ENCODE measurements at places on chromosomes 12 and 14.

GRCh38 chr12:21662122-21662792, 4.6 kb upstream of the LDHB start:
- DNase-seq, result no peak

DNA sequence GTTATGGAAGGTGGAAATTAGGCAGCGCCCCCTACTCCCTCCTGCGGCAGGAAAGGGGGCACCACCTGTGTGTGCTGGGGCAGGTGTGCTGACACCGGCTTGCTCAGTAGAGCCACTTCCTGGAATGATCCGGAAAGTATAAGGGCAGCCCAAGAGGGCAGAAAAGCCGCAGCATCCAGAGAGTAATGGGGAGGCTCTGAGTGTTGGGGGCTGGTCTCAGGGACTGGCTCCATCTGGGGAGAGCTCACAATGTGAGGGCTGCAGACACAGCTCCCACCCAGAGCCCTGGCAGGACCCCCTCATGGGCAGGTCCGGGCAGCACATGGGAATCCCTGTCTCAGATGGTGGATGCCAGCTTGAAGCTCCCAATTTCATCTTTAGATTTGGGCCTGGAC, 187.6 kb upstream of the C14orf180 start:
- no peak for DNase-seq

DNA sequence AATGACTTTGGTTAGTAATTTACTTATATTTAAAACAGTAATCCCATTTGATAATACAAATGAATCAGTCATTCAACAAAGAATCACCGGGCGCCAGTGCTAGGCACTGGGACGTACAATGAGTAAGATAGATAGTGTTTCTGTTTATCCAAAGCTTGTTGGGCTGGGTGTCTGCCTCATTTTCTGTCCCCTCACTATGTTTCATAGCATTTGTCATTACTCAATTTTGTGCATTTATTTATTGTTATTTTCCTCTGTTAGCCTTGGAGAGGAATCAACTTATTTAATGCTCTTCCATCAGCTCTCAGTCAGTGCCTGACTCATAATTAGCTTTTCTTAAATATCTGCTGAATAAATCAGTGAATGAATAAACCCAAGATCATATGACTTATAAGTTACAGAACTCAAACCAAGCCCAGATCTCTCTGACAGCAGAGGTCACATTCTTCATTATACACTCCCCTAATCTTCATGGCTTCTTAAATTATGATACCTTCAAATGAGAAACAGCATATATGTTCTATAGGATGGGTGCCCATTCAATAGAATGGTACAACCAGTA, 86.2 kb downstream of the TSPAN8 start:
- no peak for DNase-seq

GRCh38 chr14:62001963-62002362, 239.7 kb downstream of the SNAPC1 start:
- DNase-seq, result no peak

DNA sequence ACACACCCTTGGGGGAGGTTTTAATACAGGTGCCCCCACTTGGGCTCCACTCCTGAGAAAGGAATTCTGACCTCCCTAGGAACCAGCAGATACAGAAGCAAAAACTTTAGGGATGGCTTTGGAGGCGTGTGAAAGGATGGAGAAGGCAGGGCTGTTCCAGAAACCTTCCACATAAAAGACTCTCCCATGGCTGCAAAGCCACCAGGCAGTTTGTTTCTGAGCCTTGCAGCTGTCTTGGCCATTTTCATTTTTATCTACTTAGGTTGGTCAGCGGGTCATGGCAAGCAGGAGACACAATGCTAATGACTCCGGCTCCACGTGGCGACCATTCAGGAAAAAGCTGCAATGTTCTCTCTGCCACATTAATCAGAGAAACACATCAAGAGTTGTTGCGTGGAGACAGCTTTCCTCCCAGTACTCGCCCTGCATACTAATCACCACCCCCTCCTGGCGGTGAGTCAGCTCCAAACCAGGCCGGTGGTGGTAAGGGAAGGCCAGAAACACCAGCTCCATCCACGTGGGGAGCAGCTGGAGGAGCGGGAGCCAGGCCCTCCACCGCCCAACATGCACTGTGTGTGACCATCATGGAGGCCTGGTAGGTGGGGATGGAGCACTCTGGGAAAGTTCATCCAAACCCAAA, 30.9 kb upstream of the IRF2BPL start:
- DNase-seq, result no peak

DNA sequence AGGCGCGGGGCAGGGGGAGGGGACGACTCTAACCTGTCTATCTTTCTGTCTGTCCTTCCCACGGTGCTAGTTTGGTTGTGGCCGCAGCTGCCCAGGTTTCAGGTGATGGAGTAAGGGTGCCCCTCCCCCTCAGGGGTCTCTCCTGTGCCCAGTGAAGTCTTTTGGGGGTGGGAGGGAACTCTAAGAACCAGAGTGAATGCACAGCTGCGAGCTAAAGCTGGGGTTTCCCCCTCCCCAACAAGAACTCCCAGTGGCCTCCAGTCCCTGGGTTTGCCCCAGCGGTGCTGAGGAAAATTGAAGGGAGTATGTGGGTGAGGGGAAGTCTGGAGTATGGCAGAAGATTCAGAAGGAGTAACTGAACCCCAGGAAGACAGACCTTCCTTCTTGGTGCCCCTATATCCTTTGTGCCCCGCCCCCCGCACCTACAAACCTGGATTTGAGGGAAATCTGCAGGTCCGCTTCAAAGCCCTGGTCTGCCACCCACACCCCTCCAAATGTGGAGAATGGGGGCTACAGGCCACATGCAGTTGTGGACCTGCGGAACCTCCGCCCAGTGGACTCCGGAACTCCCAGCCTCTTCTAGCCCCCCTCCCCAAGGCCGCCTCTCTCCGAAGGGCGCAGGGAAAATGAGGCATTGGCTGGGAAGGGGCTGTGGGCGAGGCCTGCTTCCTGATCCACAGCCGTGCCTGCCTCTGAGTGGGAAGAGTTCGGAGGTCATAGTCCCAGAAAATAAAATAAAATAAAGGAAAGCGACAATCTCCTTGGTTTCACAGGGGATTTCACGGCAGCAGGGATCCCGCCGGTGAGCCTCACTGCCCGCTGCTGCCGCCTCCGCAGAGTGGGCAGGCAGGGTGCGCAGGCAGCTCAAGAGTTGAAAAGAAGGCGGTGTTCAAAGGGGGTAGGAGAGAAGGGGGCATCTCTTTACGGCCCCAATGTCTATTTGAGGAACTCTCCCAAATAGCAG, 3.4 kb upstream of the HOXC9 start:
- DNase-seq, result no peak

GRCh38 chr12:132161796-132162507, 17.7 kb downstream of the NOC4L start:
- no peak for DNase-seq

DNA sequence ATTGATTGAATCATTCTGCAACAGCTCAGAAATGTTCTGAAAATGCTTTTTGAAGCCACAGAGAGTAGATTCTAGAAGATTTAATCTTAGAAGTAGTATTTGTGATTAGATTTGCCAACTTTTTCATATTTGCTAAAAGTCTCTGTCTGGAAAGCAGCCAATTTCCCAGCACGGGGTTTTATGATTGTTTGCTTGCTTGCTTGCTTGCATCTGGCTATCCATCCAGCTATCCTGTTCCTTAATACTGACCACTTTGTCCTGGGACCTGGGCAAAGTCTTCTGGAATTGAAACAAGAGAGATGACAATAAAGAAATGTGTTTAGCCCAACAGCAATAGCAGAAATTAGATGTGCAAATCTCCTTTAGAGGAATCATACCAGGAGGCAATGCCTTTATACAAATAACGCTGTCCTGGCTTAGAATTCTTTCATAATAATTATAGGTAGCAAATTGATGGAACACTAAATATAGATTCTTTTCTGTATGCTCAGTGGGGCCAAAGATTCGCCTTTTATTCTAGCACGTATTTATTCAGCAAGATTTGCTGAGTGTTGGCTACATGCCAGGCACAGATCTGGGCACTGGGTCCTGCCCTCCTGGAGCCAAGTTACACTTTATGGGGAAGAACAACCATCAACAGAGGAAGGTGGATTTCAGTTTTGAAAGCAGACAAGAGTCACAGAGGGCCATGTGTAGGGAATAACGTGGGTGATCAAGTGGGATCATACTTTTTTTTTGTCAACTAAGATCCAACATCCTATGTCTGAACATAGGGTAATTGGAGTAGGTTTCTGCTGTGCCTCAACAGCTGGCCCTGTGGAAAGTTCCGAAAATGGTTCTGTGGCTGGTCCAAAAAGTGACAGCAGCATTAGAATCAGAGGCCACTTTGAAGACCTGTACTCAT, 25.3 kb downstream of the MYBPC1 start:
- no peak for DNase-seq

DNA sequence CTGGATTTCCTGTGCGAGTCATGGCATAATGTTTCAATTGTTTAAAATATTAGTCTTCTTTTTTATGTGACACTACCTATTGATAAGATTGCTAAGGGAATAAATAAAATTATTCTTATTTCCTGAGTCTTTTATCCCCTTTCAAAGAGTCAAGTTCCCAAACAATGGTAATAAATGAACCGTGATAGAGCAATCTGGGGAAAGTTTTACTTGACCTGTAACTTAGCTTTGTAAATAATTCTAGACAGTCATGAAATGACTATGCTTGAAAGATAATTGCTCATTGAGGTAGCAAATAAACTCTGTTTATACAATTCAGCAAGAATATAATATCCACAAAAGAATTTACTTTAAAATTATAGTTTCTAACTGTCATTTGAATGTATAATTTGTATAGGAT, 82.1 kb downstream of the TSPAN8 start:
- no peak for DNase-seq

DNA sequence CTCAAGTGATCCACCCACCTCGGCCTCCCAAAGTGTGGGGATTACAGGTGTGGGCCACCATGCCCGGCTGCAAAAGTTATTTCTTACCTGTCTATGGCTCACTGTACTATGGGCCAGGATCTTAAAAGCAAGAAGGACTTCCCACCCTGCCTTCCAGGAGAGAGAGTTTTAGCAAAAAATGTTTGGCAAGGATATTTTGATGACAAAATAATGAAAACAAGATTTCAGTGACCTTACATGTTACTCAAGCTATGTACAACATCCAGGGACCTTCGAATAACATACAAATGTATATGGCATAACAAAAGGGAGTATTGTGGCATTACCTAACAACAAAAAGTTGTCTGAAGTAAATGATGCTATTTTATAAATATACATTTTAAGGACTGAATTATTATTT, 55.1 kb downstream of the ANO6 start:
- DNase-seq, result no peak

- DNase-seq, result no peak
Measured at GRCh38 chr14:31934767-31935266, 142.3 kb upstream of the ARHGAP5 start.

GRCh38 chr12:59698600-59698999, 102.8 kb downstream of the SLC16A7 start:
- no peak for DNase-seq

DNA sequence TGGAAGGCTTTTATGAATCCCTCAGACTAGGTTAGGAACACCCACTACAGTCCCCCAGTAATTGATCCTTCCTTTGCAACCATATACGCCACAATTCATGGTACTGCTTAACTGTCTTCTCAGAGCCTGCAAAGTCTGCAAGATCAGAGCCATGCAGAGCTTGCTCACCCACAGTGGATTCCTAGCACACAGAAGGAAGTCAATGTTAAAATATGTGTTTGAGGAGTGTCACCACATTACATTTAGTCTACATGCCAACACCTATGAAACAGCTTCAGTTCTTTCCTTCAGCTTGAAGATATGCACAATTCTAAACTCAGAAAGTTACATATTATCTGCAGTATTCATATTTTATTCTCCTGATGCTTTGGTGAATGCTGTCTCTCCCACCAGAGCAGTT, 138.5 kb downstream of the NDUFA12 start:
- DNase-seq, result no peak

DNA sequence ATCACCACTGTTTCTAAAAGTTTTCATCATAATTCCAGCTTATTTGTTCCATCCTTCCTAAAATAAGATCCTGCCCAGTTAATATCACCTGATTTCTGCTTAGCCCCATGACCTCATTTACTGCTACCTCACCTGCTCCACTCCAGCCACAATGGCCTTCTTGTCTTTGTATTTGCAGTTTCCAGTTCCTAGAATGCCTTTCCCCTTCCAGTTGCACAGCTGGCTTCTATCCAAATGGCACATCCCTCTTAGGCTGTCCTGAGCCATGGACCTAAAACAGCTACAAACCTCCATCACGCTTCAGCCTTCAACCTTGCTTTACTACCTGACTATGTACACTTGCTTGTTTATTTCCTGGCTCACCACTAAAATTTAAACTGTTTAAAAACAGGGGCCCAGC, 6.5 kb upstream of the LGMN start:
- DNase-seq, result no peak

DNA sequence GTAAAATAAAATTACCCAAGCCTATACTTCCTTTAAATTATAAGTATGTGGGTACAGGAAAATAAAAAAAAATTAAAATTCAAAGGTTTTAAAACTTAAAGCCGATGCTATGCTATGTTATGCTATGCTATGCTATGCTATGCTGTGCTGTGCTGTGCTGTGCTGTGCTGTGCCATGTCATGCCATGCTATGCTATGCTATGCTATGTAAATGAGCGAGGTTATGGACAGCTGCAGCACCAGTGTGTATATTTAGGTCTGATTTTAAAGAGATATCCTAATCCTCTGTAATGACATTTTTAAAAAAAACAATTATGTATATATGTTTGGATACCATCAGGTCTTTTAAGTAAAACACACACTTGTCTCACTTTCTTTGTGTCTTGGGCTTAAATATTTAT, 1822.0 kb upstream of the SEL1L start:
- no peak for DNase-seq

DNA sequence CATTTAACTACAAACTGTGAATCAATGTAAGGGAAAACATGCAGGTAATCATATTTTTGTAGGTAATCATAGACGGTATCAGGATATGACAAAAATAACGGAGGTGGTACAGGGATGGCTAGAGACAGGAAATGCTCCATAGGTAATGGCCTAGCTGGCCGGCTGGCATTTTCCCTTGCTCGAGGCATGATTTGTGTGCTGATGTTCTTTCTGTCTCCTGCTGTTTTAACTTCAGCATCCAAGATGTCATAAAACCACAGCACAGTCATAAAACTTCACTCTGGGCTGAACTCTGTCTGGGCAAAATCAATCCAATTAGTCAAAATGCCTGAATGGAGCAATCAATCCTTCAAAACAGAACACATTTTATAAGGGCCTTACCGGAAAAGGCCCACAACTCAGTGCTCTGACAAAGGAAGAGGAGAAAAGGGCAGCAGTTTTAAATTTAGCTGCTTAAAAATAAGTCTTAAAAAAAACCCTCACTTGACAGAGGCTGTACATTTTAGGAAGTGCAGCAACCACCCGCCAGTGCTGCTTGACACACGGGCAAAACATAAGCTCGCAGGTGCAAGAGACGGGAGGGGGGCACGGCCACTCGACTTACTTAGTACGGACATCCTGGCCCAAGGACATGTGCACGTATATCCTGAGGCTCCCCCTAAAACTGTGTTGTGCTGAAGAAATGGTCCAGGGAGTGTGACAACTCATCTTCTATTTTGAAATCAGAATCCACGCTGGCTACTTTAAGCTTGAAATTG, 40.5 kb upstream of the GPR68 start:
- DNase-seq, result no peak

GRCh38 chr12:11732023-11732422, 82.5 kb downstream of the ETV6 start:
- DNase-seq, result no peak

GRCh38 chr14:102532204-102532658, 22.7 kb upstream of the ANKRD9 start:
- DNase-seq, result no peak

GRCh38 chr14:49363821-49364751, 222.1 kb downstream of the RPS29 start:
- DNase-seq, result no peak
